Substantia nigra (tissue), 51 donors: ENCODE measurements at places on chromosomes 5 and 9.
A peak's percentile ranks its signal among the peaks of the same experiment; 100 is the strongest.

DNA sequence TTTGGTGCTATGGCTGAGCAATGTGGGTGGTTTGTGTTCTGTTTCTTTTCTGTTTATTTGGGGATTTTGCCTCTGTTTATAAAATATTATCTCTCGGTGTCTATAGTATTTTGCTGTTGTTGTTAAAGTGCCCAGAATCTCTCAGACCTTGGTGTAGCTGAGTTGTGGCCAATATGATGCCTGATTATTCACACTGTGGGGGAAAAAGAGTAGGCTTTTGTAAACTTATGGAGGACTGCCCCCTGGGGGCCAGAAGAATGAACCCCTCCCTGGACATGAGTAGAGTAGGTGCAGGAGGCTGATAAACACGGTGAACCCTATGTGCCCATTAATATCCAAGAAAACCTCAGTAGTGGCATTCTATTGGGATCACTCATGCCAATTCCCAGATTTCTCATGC lies 49.0 kb upstream of the DPYSL3 start:
- DNase-seq, result no peak

DNA sequence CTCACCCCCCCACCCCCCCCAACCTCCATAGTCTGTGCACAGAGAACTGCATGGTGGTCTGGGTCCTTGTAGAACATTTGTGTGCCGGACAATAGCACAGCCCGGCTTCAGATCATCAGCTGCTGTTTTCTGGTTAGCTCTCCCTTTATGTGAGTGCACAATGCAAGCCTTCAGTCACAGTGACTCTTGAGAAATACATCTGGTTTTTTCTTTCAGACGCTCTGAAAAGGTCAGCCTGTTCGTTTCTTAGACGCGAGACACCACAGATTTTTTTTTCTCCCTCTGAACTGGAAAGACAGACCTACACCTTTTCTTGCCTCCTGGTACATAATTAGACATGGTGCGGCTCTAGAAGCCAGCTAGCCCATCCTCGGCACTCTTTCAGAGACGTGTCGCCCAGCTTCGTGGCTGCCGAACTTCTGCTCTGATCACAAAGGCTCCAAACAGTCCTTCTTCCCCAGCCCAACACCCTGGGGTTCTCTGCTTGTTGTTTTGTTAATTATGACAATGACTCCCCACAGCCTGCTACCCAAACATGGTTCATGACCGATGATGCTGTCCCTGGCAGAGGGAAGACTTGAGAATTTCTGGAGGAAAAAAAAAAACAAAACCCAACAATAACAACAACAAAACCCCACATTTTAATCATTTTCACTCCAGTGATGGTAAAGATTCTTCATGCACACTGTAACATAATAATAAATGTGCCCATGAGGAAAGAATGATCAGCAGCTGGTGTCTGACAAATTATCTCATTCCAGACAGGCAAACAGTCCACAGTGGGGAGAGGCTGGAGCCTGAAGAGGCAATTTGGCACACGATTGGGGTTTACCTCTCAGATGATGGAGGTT lies 241.4 kb upstream of the ZNF462 start:
- no peak for DNase-seq

DNA sequence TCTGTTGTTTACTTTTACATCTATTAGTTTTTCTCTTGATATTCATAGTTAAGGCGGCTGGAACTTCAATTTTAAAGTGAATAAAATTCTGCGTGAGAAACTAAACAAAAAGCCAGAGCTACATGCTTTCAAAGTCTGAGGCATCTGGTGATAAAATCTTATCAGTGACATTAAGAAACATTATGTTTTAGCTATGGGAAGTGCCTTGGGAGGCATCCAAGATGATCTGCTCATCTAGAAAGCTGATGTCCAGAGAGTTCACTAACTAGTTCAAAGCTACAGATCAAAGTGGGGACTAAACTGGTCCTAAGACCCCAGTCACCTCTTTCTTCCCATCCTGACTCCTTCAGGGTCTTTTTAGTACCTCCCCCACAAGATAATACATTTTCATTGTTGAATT lies 37.2 kb downstream of the MRPS27 start:
- no peak for DNase-seq

DNA sequence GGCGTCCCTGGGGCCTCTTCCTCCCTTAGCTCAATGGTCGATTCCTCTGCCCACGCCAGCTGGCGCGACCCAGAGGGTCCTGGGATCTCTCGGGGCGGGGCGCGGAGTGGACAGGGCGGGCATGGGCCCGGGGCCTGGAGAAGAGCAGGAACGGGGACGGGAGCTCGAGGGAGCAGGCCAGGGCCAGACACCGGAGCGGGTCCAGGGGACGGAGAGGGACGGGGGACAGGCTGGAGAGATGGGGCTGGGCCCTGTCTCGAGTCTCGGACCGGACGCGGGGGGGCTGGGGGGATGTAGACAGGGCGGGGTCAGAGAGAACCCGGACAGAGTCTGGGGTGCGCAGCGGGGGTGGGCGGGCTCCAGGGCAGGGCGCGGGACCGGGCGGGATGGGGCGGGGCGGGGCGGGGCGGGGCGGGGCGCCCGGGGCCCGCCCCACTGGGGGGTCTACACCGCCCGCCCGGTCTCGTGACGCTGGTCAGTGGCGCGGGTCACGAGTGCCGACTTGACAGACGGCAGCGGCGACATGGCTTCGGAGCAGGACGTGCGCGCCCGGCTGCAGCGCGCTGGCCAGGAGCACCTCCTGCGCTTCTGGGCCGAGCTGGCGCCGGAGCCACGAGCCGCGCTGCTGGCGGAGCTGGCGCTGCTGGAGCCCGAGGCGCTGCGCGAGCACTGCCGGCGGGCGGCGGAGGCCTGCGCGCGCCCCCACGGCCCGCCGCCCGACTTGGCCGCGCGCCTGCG lies at the start of gene UAP1L1:
UAP1L1 (plus strand) TSS at position 508 of the 738 bp plus-strand sequence; CDS start at position 524, 16 bp downstream.
- DNase-seq, result peak; percentile 80

- DNase-seq, result no peak
Observed at GRCh38 chr5:30446456-30446855, 747.0 kb upstream of the CDH6 start.

DNA sequence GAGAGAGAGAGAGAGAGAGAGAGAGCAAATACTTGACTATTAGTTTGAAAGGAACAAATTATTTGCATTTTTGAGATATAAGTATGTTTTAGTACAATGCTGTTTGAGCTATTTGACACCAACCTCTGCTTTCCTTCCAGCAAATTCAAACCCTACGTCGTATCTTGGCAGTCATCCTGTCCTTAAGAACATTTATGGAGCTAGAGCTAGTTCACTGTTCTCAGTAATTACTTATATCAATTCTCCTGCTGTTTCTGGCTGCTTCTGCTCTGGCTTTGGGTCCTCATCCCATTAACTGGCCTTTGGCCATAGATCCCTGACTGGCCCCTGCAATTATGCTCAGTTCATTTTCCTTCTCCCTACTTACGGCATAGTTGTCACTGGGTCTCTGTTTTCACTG lies 19.9 kb upstream of the ERAP2 start:
- no peak for DNase-seq

DNA sequence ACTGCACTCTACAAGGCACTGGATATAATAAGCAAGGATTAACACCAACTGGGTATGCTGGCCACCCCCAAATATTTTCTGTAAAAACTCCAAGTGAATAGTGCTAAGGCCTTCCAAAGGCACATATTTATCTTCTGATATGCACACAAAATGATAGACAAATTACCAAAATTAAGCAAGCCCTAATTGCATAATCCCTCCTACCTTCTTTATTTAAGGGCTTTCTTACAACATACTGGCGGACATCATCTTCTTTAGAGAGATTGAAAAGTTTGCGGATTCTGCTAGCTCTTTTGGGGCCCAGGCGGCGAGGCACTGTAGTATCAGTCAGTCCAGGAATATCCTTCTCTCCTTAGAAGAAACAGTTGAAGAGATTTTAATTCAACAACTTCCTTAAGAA lies 1.9 kb downstream of the RPS6 start:
- no peak for DNase-seq

GRCh38 chr5:109826-110225 lies 17.9 kb downstream of the PLEKHG4B start:
- DNase-seq, result no peak

GRCh38 chr9:109506097-109506712 lies 8.1 kb upstream of the PTPN3 start:
- DNase-seq, result no peak
